ENCODE measurements at places on chromosomes 5 and 9. TPM values are rescaled to one million over a fixed set of nuclear protein-coding genes. Genes with fewer than 3 reads are reported as not detected.

FSD1L gene
- 4.6 TPM for total RNA-seq

GAPT gene
- total RNA-seq: not detected

IL7R gene
- 0.79 TPM for total RNA-seq

KIF27 gene
- 2.7 TPM for total RNA-seq

CNTNAP3 gene
- 3.5 TPM for total RNA-seq

RPL35 gene
- total RNA-seq: 2,714 TPM

CDX1 gene
- total RNA-seq: not detected

CDH10 gene
- total RNA-seq: not detected

QRFP gene
- total RNA-seq: not detected

SH3RF2 gene
- 0.79 TPM for total RNA-seq

C5orf46 gene
- not detected for total RNA-seq

PROB1 gene
- total RNA-seq: 0.26 TPM

RGMB gene
- 14.7 TPM for total RNA-seq

IFNB1 gene
- not detected for total RNA-seq

CARD9 gene
- total RNA-seq: 0.79 TPM

DMGDH gene
- 5.1 TPM for total RNA-seq

PLGRKT gene
- 11.5 TPM for total RNA-seq

CCDC171 gene
- total RNA-seq: 4.4 TPM

INPP5E gene
- total RNA-seq: 4.5 TPM

C5orf52 gene
- not detected for total RNA-seq

FCN2 gene
- not detected for total RNA-seq

SOX30 gene
- not detected for total RNA-seq

NR4A3 gene
- 0.32 TPM for total RNA-seq

CCDC152 gene
- total RNA-seq: 0.09 TPM

RANBP17 gene
- total RNA-seq: 7.2 TPM

FAM153A gene
- total RNA-seq: not detected

SLCO6A1 gene
- not detected for total RNA-seq
